Psoas muscle (tissue), 8 donors: ENCODE measurements at places on chromosomes 12 and 14. TPM values are rescaled to one million over a fixed set of nuclear protein-coding genes. Genes with fewer than 3 reads are reported as not detected.

ARHGEF25 gene
- 2.9 TPM for total RNA-seq

LRRIQ1 gene
- not detected for total RNA-seq

TTLL5 gene
- 17.2 TPM for total RNA-seq

NRXN3 gene
- 0.06 TPM for total RNA-seq

ERP27 gene
- total RNA-seq = 0.17 TPM

GRCh38 chr14:76664790-76665189 is 96.5 kb upstream of the VASH1 start:
- no peak for DNase-seq

GRCh38 chr12:52546126-52546525 is 6.8 kb downstream of the KRT71 start:
- no peak for DNase-seq

DNA sequence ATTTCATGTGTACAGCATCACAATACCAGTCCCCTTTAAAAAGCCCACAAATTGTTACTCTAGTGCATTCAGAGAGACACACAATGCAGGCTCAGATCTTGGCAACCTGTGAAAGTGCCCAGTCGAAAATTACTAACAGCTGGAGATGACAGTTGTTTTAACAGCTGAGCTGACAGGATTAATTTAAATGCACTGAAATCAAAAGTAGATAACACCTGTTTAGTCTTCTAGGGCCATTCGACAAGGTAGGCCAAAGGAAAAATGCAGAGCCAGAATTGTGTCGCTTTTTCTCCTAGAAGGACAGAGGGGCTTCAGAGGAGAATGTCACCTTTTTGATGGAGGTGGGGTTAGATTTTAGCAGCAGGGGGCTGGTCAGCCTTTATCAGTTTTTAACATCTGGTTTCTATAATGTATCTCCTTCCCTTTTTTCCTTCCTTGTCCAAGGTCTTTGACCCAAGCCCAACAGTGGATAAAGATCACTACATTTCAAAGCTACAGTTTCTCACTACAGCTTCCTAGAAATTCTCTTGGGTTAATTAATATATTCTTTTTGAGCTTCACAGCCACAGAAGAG is 139.1 kb downstream of the SOX5 start:
- DNase-seq = no peak

- peak; percentile 73 for DNase-seq
These were observed 20.1 kb downstream of the TPCN1 start for GRCh38 chr12:113241191-113242025.

GRCh38 chr12:48813465-48814261 is 4.6 kb upstream of the CACNB3 start:
- no peak for DNase-seq

DNA sequence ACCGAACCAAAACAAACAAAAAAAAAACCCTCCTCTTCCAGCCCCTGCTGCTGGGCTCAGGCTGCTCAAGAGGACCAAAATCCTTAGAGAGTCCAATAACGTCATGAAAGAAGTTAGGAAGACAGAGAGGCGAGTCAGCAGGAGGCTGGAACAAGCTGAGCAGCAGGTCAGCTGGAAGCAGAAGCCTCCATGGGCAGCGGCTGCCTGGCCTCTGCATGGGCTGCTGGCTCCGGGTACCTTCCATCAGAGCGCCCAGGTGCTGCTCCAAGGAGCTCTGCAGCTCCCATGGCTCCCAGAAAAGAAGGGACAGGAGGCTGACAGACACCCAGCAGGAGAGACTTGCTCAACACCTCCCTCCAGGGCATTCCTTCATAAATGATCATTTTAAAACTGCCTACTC is 3.2 kb upstream of the KRT2 start:
- DNase-seq = no peak
